NCI-H1048 (cell line): ENCODE measurements at places on chromosomes 11 and 22.

DNA sequence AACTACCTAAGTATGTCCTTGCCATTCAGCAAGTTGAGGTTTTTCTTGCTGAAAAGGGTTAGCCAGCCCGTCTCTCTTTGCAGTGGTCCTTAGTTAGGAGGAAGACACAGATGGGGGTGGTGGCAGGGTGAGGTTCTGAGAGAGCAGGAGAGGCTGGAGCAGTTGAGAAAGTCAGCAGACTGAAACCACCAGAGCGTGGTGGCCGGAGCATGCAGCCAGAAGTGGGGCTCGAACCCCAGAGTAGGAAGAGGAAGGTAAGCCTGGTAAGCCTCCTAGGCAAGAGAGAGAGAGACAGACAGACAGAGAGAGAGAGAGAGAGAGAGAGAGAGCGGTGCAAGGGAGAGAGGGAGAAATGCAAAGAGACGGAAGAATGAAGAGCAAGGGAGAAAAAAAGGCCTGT lies 9.2 kb upstream of the SCN4B start:
- no peak for DNase-seq

DNA sequence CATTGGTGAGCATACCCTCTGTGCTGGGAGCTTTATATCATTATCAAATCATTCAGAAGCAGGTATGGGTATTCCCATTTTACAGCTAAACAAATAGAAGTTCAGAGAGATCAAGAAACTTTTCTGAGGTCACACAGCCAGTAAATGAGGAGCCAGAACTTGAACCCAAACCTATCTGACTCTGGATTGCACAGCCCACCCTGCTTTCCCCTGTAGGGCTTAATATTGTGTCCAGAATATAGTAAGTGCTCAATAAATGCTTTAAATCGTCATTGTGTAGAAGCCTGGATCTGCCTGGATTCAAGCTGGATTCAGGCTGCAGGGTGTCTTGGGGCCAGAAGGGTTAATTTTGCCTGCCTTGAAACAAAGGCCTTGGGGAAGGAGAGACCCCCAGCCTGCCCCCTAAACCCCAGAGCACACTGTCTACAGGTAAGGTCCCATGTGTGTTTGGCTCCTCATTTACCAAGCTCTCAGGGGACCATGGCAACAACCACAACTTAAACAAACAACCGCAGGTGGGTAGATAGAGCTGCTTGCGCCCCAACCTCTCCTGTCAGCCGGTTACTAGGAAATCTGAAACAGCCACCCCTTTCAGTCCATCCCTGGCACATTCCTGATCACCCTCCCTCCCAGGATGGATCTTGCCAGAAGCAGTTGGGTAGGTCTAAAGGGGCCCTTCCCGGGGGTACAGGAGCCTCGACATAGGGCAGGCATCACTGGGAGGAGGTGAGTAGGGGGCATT lies 3.0 kb upstream of the SEC14L3 start:
- no peak for DNase-seq

DNA sequence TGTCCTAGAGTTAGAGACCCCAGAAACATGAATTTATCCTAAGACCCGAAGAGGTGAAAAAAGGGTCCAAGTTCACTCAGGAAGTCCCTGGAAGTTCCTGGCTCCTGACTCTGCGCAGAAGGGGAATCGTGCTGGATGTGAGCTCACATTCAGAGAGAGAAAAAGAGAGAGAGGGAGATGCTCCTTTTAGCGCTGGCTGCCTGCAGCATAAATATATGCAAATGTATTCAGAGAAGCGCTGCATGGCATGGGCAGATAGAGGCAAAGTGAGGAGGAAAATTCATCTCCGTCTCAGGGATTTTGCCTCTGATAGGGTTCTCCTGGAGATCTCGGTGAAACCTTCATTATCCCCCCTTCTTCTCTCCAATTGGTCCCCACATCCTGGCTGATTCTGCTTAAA lies 517.2 kb downstream of the MN1 start:
- DNase-seq = no peak

DNA sequence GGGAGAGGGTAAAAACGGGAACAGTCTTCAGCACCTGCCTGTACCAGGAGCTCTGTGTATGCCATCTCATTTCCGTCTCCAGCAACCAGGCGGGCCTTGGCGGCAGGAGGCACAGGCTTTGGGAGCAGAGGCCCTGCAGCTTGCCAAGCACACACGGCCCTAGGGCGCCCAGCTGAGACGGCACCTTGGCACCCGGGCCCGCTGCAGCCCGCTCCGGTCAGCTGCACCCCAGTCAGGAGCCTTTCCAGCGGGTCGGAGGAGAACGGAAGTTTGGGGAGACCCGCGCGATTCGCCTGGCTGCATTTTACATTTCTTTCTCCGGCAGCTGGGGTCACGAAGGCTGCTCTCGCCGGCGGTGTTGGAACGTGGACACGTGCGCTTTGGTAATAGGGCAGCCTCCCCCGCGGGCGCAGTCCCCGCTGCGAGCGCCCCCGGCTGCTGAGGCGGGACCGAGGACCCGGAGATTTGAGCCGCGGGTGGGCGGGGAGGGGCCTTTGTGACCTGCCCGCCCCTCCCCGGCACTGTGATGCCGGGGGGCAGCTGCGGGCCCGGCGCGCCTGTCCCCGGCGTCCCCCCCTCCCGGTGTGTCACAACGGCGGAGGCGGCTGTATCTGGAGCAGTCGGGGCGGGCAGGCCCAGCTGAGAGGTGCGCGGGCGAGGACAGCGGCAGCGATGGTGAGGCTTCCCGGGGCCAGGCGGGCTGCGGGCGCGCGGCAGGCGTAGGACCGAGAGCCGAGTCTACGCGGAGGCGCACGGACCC lies at the start of gene TUBA8:
TUBA8 (plus strand) TSS at position 616 of the 760 bp plus-strand sequence; CDS start at position 673, 57 bp downstream.
- DNase-seq = no peak

- DNase-seq = no peak
Measured at GRCh38 chr11:123233280-123233974, 38.4 kb upstream of the CLMP start.

DNA sequence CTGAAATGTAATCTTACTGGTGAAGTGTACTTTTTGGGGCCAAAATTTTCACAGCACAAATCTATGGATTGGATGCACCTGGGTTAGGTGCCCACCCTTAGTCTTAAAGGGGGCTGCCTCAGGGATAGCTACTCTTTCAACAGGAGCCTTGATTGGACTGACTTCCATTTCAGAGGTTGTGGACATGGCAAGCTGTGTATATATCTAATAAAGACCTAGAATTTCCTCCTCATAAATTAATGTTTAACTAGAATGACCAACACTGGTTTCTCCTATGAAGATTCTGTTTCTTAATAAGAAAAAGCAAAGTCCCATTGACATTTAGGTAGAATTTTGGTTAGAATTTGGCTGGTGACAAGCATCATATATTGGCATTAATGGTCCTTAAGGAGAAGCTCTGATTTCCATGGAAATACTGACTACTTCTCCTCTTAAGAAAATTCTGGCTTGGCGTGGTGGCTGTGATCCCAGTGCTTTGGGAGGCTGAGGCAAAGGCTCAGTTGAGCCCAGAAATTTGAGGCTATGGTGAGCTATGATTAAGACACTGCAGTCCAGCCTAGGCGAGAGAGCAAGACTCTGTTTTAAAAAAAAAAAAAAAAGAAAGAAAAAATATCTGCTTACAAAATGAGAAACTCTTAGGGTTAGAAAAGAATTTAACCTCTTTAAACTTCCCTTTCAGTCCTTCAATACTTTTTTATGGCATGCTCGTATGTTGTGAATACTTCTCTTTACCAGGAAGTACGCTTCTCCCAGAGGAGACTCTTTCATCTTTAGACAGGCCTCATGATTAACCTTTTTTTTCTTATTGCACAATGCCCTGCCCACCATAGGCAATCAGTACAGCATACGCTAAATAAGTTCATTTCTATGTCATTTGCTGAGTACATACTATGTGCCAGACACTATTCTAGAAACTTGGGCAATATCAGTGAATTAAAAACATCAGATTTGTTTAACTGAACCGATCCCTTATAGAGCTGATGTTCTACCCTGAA lies 77.2 kb downstream of the PRR5L start:
- DNase-seq = no peak

DNA sequence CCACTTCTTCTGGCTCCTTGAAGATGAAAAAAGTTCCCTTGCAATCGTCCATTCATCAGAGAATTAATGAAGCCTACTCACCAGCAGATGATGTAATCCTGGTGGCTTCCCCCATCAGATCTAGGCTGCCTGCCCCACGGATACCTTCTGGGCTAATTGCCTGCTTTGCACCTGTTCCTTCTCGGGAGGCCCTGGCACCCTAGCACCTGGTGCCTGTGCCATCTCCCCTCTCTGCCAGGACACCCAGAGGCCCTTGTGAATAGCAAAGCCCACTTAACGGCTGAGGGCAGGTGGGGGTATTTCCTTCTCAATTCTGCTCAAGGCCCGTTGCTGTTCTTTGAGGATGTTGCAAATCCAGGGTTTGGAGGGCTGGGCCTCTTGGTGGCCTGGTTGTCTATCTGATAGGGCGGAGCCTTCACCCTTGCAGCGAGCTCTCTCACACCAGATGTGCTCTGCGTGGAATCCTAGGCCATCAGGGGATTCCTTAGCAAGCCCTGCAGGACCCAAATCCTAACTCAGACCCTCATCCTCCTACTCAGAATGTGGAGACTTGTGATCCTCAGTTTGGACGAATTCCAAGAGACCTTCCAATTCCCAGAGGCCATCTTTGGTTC lies at the start of gene LMO2:
LMO2 (minus strand) TSS at position 363 of the 614 bp plus-strand sequence. CDS start 22,360 bp downstream, outside the sequence.
- DNase-seq = no peak

- no peak for DNase-seq
Measured at GRCh38 chr11:112885744-112886433, 75.3 kb upstream of the NCAM1 start.

- no peak for DNase-seq
Measured at GRCh38 chr11:86186386-86186785, 58.2 kb upstream of the EED start.

- no peak for DNase-seq
Measured at GRCh38 chr11:129705933-129706332, 109.7 kb upstream of the TMEM45B start.

DNA sequence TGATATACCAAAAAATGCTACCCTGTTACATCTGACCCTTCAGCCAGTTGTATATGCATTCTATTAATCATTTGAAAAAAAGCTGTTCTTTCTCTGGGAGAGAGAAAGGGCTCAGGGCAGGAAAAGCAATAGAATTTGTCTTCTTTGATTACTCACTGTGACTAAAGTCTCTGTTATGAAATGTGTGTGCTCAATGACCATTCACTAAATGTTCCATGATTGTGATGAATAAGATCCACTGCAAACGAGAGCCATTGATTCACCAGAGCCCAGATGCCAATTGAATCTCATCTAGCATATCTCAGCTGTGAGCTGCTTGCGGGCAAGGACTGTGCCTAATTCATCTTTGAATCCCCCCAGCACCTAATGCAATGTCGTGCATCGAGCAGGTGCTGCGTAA lies 184.3 kb downstream of the OPCML start:
- DNase-seq = no peak

DNA sequence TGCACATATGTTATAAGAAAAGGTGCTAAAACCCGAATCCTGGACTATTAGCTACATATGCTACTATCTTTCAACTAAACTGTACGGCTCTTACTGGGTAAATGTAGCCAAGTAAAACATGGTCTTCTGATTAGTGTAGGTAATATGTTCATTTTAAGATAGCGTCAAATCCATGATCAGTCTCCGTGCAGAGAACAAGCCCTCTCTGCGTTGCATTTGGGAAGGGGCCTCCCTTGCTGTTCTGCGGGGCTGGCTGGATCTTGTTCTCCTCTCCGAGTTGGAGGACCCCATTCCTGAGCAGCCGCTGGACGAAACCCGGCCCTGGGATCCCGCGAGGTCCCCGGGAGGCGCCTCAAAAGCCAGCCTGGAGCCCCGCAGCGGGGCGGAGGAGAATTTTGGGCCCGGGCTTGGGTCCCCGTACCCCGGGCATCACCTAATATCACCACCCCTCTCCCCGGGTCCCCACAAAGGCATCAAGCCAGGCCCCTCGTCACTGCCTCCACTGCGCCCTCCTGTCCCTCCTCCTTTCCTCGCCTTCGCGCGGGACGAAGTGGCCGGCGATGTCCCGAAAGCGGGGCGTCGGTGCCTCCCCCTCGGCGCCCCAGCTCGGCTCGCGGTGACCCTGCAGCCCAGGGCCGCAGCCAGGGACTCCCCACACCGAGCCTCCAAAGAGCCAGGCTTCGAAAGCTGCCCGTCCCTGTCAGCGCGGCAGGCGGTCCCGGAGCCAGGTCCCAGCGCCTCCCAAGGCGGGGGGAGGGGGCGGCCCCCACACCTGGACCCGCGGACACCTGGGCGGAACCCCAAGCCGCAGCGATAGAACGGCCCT lies 54.5 kb upstream of the FBXO3 start:
- DNase-seq = no peak

GRCh38 chr22:38872831-38873248 lies 824 bp upstream of the CBX6 start:
- DNase-seq = no peak

GRCh38 chr11:36455658-36456111 lies 54.4 kb downstream of the TRAF6 start:
- no peak for DNase-seq

DNA sequence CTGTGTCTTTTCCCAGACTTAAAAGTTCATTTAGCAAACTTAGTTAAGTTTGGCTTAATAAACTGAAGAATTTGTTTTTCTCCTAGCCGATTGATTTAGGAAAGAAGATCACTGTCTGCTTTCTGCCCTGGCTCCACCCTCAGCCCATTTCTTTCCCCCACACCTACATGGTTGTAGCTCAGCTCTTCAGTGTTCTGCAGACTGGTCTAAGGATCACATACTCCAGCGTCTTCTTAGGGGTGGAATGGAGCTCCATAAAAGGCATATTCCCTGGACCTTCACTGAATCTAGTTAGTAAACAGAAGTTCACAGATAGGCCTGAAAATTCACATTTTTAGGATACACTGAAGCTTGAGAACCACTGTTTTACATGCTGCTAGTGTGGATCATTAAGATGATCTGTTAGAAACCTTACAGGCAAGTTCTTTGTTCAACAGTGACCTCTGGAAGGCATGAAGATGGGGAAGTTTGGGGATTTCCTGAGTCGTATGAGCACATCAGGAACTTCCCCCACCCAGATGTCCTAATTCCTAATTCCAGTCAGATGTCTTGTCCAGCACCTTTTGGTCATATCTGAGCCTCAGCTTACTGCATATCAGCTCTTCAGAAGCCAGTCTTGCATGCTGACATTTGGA lies 16.8 kb downstream of the PIWIL4 start:
- DNase-seq = no peak

DNA sequence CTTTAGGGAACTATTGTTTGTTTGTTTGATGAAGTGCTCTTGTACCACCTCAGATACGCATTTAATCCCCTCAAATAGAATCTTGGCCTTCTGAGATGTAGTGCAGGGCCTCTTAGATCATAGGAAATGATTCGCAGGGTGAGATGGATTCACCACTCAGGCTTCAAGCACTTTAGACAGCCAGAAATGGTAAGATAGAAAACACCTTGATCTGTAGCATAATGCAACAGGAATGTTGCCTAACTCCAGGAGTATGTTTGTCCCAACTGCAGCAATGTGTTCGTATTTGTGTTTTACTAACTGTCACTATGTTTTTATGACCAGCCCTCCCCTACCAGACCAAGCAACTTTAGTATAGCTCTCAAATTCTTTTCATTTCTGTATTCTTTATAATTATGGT lies 761.2 kb downstream of the NELL1 start:
- no peak for DNase-seq

DNA sequence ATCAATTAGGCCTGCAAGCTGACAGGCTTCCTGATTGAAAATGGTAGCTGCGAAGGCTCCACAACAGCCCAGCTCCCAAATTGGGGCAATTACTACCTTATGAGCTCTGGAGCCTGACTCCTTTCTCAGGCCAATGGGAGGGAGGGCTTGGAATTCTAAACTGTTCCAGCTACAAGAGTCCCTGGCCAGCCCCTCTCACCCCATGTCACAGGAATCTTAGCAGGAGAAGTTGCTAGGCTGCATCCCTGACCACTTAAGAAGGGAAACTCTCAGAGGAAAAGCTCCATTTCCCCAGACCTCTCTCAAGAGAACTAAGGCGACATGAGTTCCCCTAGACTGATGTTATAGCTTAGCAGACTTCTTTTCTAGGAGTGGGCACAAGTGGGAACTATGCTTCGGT lies 4.9 kb downstream of the LRP4 start:
- DNase-seq = no peak
